NCI-H1417 treated with DMSO at 0.1 percent for 48 hours (cell line): ENCODE measurements at places on chromosomes 12 and 14.

DNA sequence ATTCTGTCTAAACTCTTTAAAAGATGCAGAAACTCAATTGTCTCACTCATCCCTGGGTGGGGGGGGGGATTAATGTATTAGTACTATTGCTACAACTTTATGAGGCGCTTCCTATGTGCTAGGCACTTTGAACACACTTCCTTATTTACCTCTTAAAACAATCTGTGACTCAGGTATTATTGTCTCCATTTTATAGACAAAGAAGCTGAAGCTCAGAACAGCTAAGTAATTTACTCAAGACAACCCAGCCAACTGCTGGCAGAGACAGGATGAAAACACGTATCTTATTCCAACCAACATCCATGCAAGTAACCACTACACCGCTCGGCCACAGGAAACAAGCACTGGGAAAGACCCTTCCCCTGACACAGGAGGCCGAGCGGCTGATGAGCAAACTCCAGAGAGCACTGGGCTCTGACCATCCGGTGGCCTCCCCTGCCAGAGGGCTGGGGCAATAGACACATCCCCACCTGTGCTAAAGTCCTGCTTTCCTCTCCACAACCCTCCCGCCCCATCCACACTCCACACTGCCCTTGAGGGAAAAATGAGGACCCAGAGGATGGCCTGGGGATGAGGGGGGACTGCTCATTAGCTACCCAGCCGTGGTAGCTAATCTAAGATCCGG is 244.2 kb downstream of the DPF3 start:
- DNase-seq, result no peak

DNA sequence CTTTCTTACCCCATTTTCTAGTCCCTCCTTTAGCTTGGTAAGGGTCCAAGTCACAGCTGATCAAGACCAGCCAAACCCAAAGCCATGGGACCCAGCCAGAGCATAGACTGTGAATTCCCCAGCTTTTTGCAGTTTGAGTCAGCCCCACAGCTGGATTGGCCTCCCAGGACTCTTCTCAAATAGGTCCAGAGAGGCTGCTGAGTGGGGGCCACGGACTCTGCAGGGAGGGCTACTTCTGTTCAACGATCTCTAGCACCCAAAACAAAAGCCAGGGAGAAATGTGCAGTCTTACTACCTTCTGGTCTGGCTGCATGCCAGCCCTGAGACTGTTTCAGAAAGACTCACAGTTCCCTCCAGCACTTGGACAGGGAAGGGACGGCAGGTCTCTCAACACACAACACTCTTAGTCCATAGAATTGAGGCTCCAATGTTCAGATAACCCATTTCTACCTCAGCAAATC is 1.6 kb downstream of the VDR start:
- no peak for DNase-seq

DNA sequence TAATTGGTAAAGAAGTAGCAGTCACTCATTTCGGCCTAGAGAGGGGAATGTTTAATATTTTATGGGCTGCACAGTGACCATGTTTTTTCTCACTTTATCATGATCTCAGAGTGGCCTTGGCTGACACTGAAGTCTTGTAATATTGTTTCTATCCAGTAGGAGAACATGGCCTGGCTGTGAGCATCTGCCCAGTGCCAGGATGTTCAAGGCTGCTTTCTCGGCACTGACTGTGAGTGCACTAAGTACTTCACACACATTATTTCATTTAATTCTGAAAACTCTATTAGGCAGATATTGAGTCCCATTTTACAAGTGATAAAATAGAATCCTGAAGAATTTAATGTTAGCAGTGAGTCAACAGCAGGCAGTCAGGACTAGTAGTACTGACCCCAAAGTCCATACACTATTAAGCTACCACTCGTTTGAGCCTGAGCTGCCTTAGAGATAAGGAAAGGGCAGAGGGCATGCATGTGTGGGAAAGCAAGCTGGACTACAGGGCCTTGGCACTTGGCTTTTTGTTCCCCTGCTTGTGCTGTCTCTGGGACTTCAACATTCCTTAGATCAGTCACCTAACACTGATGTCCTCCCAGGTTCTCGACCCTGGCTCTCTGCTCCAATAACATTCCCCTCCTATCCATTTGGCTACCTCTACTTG is 42.2 kb upstream of the APPL2 start:
- DNase-seq, result no peak

- DNase-seq, result no peak
Observed at GRCh38 chr12:31687101-31687527, 27.6 kb downstream of the ETFBKMT start.

DNA sequence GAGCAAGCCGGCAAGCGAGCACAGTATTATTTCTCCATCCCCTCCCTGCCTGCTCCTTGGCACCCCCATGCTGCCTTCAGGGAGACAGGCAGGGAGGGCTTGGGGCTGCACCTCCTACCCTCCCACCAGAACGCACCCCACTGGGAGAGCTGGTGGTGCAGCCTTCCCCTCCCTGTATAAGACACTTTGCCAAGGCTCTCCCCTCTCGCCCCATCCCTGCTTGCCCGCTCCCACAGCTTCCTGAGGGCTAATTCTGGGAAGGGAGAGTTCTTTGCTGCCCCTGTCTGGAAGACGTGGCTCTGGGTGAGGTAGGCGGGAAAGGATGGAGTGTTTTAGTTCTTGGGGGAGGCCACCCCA is 3.9 kb upstream of the NXPH4 start:
- DNase-seq, result no peak

DNA sequence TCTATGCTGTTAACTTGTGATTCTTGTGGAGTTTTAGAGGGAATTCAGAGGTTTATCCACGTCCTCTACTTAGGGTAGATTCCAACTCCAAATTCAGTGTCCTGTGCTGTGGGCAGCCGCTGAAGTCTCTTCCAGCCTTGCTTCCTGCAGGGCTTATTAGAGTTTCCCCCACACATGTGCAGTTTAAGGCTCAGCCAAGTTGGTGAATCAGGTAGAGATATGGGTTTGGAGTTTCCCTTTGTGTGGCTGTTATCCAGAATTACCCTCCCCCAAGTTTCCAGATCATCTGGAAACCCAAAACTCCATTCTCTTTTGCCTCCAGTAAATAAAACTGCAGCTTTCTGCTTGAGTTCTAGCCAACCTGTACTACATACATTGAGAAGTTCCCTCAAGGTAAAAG is 853.7 kb downstream of the GALC start:
- DNase-seq, result no peak

GRCh38 chr14:94322648-94323570 is at the start of gene SERPINA6:
Gene SERPINA6, minus strand, starts transcription at chr14:94323336. Its CDS starts 8,688 bp downstream, at chr14:94314648.
- no peak for DNase-seq

DNA sequence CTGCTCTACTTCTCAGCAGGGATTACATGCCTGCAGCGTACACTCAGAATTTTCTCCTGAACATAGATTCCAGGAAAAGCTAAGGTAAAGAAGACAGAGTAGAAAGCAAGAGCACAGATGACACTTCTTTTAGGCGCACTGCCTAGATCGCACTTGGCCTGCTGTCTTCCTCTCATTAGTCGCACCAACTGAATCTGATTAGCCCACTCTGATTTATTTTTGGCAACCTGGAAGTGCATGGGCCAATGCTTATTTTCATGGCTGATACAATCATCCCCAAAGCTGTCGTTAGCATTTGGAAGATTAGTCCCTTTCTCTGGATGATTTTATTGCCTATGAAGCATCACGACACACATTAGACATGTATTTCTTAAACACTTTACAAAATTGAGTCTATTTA is 152.5 kb downstream of the PTPRO start:
- DNase-seq, result no peak

DNA sequence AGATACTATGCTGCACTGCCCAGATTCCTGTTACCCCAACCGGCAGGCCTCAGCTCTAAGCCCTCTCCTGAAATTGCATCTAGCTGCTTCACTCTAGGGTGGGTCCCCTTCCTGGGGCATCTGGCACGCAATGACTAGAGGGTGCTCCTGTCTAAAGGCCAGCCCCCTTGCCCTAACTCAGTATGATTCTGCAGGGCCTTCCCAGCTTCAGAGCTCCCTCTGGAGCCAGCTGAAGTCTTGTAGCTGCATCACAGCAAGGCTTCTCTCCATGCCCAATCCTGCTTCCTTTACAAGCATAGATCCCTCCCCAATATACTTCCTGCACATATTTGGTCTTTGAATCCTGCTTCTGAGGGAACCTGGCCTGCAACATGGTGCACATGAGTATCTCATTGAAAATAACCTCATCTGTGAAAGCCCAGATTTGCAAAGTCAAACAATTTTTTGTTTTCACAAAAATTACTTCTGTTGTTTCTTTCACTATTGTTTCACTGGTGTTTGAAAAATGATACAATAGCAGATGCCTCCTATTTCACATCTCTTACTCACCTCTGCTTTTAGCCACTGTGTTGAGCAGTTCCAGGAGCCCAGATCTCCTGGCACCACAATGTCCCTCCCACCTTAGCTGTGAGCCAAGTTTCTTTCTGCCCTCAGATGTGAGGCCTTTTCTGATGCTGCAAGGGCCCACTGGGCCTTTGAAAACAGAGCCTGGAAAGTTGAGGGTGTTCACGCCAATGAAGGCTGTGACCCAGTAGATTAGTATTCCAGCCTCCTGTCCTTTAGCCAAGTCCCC is 169.5 kb upstream of the EGLN3 start:
- no peak for DNase-seq

DNA sequence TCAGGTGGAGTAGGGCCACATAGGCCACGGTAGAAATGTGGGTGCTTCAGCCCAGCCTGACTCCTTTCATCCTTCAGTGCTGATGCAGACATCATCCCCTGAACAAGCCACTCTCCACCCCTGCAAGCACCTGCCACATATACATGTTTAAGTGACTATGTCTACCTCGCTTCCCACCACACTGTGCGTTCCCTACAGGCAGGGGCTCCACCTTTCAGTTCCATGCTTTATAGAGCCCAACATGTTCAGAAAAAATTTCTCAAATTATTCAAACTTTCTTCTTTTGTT is 11.6 kb downstream of the SLC7A7 start:
- DNase-seq, result no peak

GRCh38 chr12:118304093-118304492 is 68.6 kb downstream of the TAOK3 start:
- DNase-seq, result no peak

- no peak for DNase-seq
Observed at GRCh38 chr14:20706657-20707355, 18.2 kb downstream of the ANG start.

- no peak for DNase-seq
Observed at GRCh38 chr14:97618917-97619690, 821.9 kb downstream of the VRK1 start.

DNA sequence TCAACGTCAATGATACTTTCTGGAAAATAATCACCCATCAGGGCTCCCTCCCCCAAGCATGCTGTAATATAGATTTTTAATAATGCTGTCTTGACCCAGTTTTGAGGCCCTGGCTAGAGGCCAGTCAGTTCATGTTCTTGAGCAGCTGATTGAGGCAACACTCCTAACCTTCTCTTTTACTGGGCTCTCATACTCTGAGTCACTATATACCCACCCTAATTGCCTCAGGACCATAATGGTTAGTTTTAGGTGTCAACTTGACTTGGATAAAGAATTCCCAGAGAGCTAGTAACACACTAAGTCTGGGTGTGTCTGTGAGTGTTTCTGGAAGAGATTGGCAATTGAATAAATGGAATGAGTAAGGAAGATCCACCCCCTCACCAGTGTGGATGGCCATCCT is 527.0 kb upstream of the ATP2B1 start:
- DNase-seq, result no peak

- no peak for DNase-seq
Observed at GRCh38 chr14:106840258-106840657, 1313.9 kb downstream of the TMEM121 start.

GRCh38 chr12:127455347-127456265 is 811.4 kb upstream of the TMEM132C start:
- no peak for DNase-seq

- DNase-seq, result no peak
Observed at GRCh38 chr14:50798048-50798421, 32.9 kb downstream of the NIN start.

GRCh38 chr14:42517806-42518500 is 911.3 kb downstream of the LRFN5 start:
- no peak for DNase-seq

DNA sequence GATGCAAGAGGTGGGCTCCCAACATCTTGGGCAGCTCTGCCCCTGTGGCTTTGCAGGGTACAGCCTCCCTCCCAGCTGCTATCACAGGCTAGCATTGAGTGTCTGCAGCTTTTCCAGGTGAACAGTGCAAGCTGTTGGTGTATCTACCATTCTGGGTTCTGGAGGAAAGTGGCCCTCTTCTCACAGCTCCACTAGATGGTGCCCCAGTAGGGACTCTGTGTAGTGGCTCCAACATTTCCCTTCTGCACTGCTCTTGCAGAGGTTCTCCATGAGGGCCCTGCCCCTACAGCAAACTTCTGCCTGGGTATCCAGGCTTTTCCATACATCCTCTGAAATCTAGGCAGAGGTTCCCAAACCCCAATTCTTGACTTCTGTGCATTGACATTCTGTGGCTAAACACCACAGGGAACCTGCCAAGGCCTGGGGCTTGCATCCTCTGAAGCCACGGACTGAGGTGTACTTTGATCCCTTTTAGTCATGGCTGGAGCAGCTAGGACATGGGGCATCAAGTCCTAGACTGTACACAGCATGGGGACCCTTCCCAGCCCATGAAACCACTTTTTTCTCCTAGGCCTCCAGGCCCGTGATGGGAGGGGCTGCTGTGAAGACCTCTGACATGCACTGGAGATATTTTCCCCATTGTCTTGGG is 24.0 kb upstream of the SLC38A1 start:
- DNase-seq, result no peak

GRCh38 chr12:69934011-69934410 is 109.0 kb downstream of the MYRFL start:
- DNase-seq, result no peak

DNA sequence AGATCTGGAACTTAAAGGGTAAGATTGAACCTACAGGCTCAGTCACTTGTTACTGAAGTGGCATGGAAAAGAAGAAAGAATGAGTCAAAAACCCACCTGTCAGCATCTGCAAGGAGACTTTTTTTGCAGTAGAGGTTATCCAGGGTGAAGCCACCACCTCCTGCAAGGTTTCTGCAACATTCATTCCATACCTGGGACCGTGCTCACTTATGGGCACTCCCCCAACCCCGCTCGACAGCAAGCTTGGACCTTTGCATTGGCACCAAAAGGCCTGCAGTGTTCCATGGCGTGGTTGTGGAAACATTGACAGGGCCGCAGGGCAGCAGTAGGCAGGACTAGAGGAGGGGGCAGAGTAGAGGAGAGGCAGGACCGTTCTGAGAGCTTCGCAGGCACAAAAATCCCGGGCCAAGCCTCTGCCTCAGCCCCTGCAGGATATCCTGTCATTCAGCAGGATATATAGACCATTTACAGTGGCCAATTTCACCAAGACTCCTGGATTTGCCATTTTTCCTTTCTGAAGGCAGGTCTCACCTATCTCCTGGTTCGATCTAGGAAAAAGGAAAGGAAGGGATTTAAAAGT is at the start of gene STAB2:
Gene STAB2, plus strand, starts transcription at position 483 of the 580 bp plus-strand sequence. CDS start 204 bp downstream, outside the sequence.
- DNase-seq, result no peak
